ENCODE measurements at places on chromosomes 12 and 14.
A peak's percentile ranks its signal among the peaks of the same experiment; 100 is the strongest.

DNA sequence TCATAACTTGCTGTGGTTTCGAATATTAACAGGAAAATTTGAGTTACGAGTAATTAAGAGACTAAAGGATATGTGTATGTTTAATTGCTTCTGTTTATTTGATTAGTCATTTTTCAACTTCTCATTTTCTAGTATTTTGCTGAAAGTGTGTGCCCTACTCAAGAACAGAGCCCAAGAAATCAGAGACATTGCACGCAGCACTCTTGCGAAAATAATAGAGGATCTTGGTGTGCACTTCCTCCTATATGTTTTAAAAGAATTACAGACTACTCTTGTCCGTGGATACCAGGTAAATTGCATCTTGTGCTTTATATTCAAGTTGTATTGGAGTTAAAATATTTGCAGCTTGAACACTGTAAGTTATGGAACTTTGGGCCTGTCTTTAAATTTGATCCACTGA, 50.8 kb downstream of the ARL1 start:
- no peak for DNase-seq

- no peak for DNase-seq
Measured at GRCh38 chr12:78185109-78185508, 354.4 kb downstream of the NAV3 start.

GRCh38 chr12:66633676-66634075, 45.2 kb downstream of the GRIP1 start:
- DNase-seq: no peak

- DNase-seq: no peak
Measured at GRCh38 chr12:106051853-106052531, 86.8 kb downstream of the NUAK1 start.

DNA sequence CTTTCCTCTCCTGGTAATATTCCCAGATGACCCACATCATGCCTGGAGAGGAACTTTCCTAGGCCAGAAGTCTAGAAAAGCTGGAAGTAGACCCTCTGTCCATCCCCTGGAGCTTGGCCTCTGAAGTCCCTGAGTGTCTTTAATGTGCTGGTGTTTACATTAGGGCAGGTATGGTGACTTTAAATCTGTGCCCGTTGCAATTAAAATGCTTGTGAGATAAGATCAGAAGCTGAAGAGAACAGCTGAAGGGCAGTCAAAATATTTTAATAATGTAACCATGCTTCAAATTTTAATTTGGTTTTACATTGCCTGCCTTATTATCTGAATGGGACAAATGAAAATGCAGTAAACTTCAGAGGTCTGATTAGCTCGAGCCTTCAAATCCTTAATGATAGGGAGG, 1022.5 kb downstream of the BCL11B start:
- DNase-seq: no peak

DNA sequence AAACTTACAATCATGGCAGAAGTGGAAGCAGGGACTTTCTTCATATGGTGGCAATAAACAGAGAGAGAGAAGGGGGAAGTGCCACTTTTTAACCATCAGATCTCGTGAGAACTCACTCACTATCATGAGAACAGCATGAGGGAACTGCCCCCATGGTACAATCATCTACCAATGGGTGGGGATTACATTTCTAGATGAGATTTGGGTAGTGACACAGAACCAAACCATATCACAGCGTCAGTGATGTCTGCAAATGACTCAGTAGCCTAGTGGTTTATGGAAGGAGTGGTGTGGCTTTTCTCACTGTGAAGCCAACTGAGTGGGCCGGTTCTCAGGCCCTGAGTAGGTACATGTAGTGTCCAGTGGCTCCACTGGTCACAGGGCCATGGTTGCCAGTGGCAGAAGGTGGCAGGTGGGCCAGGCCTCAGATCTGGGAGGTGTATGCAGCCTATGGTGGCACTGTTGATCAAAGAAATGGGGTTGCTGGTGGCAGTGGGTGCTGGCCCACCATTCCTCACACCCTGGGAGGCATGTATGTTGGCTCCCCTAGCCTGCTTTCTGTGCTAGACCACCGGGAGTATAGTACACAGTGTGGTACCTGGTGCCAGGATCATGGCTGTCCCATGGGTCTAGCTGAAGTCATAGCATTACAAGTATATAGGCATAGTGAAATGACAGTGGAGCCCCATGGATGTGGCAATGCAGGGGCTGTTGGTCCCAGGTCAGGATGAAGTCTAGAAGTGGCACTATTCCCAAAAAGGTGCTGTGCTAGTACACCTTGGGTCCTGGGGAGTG, 191.9 kb downstream of the NUBPL start:
- DNase-seq: no peak

GRCh38 chr12:31035967-31036665, 37.5 kb upstream of the DDX11 start:
- DNase-seq: no peak

DNA sequence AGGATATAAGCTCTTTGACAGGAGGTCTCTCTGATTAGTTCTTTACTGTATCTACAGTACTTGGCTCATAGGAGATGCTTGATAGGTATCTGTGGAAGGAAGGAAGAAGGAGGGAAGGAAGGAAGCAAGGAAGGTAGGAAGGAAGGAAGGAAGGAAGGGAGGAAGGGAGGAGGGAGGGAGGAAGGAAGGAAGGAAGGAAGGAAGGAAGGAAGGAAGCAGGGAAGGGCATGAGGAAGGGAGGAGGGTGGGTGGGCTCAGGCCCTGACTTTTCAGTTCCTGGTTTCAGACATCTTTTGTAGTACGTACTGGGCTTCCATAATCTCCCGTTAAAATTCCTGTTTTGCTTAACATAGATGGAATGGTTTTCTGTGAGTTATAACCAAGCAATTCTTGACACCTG, 175.0 kb upstream of the NUDT4 start:
- DNase-seq: no peak

DNA sequence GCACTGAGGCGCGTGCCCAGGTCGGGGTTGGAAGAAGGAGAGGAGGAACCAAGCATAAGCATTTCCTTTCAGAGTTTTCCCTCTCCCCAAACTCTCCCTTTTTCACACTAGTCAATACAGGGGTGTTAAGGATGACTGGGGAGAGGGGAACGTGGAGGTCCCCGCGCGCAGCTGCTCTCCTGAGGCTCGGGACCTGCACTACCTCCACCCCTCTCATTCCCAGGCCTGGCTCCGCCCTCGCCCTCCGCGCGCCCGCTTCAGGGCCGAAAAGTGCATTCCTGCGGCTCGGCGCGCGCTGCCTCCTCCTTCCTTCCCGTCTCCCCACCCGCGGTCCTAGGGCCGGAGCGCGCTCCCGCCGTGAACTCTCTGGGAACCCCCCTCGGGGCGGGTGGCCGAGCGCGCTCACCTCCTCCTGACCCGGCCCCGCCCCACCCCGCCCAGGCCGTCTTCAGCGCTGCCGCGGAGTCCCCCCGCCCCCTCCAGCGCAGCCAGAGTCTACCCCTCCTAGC, 11.3 kb downstream of the RARG start:
- DNase-seq: peak; percentile 84

- peak; percentile 34 for DNase-seq
Measured at GRCh38 chr12:57803319-57803893, 15.1 kb downstream of the AVIL start.

DNA sequence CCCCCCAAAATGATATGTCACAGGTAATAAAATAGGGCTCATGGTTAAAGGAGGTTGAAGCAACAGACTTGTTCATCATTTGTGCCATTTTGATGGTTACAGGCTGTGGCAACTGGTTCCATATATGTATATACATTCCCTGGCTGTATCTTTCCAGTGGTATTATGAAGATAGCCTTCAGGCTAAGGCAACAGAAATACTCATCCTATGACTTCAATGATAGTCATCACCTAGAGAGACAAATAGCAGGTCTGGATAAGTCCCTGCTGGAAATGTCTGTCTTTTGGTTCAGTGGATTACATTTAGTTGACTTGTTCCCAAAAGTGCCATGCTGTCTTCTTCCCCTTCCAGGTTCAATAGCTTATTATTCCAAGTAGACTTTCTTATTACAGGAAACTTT, 997.4 kb downstream of the FLRT2 start:
- no peak for DNase-seq

GRCh38 chr14:77221241-77221871, 39.8 kb downstream of the TMEM63C start:
- peak; percentile 15 for DNase-seq

- DNase-seq: no peak
Measured at GRCh38 chr12:85814071-85814470, 22.1 kb downstream of the RASSF9 start.

DNA sequence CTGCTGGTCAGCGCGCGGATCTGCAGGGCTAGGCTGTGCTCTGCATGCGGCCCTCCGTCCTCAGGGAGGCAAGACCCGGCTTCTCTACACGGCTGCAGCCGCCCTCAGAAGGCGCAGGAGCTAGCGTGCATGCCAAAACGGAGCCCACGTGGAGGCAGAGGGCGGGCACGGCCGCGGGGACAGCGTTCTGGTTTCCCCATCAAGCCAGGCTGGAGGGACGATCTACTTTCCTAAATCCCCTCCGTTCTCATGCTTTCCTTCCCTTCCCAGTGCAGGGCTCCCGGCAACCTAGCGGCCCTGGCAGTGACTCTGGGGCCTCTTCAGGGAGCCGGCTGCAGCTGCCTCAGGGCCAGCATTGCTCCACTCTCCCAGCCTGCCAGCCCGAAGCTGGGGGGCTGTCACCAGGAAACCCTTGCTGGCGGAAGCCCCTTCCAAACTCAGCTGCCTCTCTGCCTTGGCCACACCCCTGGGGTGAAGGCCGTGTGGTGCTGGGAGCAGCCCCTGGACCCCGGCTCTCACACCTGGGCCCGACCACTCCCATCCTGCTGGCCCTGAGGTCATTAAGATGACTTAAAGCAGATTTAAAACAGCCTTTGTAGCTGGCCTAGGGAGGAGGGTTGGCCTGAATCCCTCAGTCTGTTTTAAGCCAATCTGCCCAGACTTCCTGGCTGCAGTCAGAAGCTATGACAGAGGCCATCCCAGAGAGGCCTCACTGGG, 9.2 kb upstream of the GOLGA3 start:
- DNase-seq: no peak

All from CD4-positive, alpha-beta T cell treated with Interleukin-21 for 1 hour (primary cell).